ENCODE measurements at places on chromosomes 3 and 15. TPM values are rescaled to one million over a fixed set of nuclear protein-coding genes. Genes with fewer than 3 reads are reported as not detected.

DNA sequence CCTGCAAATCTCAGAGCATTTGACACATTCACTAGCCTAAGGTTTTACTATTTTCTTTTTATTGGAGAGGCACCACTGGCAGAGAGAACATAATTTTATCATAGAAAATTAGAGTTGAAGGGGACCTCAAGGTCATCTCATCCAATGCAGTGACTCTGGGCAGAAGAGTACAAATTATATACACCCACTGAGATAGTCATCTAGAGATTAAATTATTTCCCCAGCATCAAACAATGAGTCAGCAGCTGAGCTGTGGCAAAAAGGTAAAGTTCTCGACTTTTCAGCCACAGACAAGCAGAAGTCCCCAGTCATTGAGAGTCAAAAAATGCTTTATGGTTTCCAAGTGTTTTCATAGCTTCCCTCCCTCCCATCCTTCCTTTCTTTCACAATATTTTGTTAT is 39.3 kb upstream of the SEMA6D start:
- no peaks in the 10 kb centered on the region for H3K4me1 ChIP-seq
- no peaks in the 10 kb centered on the region for H3K27me3 ChIP-seq
- DNase-seq, result no peak

DNA sequence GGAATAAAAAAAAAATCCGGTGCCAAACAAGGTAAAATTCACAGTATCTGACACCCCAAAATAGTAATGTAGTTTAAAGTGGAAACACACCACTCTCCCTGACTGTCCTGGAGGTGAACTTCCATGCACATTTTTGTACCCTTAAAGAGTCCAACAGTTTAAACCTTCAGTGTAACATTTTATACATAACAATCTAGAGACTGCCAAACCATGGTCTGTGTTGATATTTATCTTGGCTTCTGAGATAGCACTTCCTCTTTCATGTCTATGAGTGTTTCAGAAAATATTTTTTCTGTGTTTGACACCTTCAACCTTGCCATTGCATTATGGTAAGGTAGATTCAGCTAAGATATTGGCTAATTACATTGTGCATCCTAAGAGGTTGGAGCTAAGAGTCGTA is 13.9 kb downstream of the TMEM45A start:
- H3K4me1 ChIP-seq, result no peaks in the 10 kb centered on the region
- H3K27ac ChIP-seq, result no peak overlapping the region
- H3K4me3 ChIP-seq, result no peak overlapping the region

DNA sequence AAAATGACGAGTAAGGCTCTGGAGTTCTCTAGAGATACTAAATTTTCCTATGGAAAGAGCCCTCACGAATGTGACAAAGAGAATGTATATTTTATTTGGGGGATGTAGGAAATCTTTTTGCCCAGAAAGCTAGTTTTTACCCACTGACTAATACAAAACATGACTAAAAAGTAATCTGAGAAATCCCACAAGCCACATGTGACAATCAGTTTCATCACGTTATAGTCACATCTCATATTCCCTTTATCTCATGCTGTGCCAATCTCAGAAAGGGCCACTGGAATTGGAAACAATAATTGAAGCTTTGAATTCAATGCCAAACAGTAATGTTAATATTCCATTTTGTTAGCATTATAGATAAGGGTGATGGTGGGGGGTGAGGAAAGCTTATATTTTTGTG is 509.0 kb upstream of the GOLIM4 start:
- H3K27ac ChIP-seq, result no peak overlapping the region
- no peaks in the 10 kb centered on the region for H3K4me1 ChIP-seq
- no peaks in the 10 kb centered on the region for H3K27me3 ChIP-seq
- no peak for DNase-seq
- no peak overlapping the region for H3K4me3 ChIP-seq

Gene RETNLB
- total RNA-seq, result not detected

DNA sequence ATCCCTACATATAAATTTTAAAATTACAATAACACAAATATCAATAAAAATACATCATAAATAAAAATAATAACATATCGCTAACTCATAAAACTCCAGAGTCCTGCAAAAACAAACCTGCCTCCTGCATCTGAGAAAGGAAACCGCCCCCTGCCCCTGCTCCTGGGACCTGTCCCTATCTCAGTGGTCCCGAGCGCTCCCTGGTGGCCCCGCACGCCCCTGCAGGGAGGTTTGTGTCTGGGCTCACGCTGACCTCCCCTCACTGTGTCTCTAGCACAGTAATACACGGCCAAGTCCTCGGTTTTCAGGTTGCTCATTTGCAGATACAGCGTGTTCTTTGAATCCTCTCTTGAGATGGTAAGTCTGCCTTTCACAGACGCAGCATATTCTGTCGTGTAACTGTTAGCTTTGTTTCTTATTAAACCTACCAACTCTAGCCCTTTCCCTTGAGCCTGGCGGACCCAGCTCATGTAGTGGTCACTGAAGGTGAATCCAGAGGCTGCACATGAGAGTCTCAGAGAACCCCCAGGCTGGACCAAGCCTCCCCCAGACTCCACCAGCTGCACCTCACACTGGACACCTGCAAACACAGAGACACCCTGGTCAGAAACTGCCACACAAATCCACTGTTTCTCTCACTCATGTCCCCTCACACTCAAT is 554.1 kb downstream of the GOLGA6L6 start:
- H3K27me3 ChIP-seq, result no peaks in the 10 kb centered on the region
- H3K4me3 ChIP-seq, result no peak overlapping the region
- H3K4me1 ChIP-seq, result no peaks in the 10 kb centered on the region
- DNase-seq, result no peak
- no peaks in the 10 kb centered on the region for H3K36me3 ChIP-seq

GRCh38 chr3:126546013-126546412 is 12.7 kb downstream of the C3orf22 start:
- peaks cover 5% of the 10 kb centered on the region for H3K4me1 ChIP-seq
- H3K27me3 ChIP-seq, result peaks cover 15% of the 10 kb centered on the region
- no peak overlapping the region for H3K27ac ChIP-seq
- H3K4me3 ChIP-seq, result no peak overlapping the region

Gene ZNF662
- total RNA-seq, result 3.3 TPM

Gene XYLB
- total RNA-seq, result 5.1 TPM

- H3K4me1 ChIP-seq, result no peaks in the 10 kb centered on the region
- H3K27ac ChIP-seq, result no peak overlapping the region
- no peak overlapping the region for H3K4me3 ChIP-seq
- no peak for DNase-seq
Measured at GRCh38 chr15:43346305-43346704, 15.9 kb upstream of the LCMT2 start.

- no peaks in the 10 kb centered on the region for H3K36me3 ChIP-seq
- no peaks in the 10 kb centered on the region for H3K27me3 ChIP-seq
- no peaks in the 10 kb centered on the region for H3K4me1 ChIP-seq
- DNase-seq, result peak; percentile 17
Measured at GRCh38 chr3:177055605-177056571, 141.4 kb downstream of the TBL1XR1 start.

All from fibroblast of lung (primary cell).